ENCODE measurements at places on chromosomes 3 and 15.

DNA sequence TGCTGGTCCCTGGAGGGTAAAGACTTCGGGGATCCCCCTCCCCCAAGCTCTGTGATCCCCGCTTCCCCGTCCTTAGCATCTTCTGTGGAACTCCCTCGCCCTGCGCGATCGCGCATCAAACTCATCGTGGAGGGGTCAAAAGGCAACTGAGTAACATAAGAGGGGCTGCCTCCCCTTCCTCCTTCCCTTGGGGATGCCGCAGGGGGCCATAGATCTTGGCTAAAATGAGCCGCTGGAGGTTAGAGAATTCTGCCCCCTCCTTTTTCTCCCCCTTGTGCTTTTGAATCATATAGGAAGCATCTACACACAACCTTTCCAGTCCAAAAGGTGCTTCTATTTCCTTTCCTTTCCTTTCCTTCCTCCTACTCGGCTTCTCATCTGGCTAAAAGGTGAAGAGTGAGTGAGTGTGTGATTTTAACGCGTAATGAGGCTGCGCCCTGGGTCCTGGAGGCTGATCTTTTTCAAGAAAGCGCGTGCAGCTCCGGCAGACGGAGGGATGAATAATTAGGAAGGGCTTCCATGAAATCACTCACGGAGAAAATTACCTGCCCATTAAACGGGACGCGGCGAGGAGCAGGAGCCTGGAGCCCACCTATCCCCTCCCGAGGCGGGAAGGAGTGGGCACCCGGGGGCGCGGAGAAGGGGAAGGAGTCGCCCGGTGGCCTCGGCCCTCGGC is 831 bp upstream of the ROBO2 start:
- DNase-seq = peak; percentile 40

GRCh38 chr3:32467333-32468070 is 35.1 kb downstream of the CMTM6 start:
- DNase-seq = peak; percentile 61

DNA sequence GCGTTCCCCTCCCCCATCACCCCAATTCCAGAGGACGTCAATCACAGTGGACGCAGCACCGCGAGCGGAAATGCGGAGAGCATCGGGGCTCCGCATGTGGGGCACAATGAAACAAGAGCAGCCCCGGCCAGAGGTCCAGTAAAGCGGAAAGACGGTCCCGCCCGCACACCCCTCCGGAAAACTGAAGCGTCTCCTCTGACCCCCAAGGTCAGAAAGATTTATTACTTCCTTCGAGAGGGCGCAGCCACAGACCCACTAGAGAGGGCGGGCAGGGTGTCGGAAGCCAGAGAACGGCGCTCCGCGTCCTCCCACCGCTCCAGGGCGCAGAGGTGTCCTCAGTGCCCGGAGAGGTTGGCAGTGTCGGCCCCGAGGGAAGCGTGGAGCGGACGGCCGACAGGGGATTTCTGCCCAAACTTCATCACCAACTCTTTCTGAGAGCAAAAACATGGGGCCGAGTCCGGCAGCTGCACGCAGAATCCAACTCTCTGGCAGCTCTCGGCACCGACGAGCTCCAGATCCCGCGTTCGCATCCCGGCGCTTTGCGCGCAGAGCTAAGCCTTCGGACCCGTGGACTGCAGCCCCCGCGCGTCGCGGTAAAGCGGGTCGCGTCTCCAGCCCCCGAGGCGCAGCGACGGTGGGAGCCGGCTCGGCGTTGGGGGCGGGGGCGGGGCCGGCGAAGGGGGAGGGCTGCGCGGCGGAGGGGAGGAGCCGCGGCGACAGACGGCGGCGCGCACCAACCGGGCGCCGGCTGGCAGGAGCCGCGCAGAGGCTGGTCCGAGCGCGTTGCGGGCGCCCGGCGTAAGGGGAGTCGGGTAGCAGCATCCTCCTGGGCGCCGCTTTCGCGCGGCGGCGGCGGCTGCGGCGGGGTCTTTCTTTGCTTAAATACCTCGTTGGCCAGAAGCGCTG is at the start of gene CHST2:
Gene CHST2 (plus strand): TSS at position 763 of the 906 bp plus-strand sequence. CDS start 1,046 bp downstream, outside the sequence.
- DNase-seq = peak; percentile 72

DNA sequence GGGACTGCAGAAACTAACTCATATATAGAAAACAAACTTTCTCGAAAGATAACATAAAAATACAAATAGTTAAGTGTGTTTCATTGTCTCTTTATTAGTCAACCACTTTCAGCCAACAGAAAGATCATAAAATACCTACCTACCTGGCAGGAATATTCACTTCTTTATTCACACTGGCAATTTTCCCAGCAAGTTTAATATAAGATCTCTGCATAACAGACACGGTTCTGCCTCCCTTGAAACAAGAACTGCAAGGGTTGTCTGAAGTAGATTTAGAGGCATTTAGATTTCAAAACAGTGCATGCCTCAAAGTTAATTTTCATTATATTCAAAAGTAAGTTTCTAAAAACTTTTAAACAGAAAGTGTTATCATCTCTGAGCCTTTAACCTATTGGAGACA is 7.1 kb downstream of the NPTN start:
- no peak for DNase-seq

- DNase-seq = no peak
Measured at GRCh38 chr3:177444696-177445095, 247.4 kb upstream of the TBL1XR1 start.

- DNase-seq = no peak
Measured at GRCh38 chr3:143208976-143209714, 89.6 kb downstream of the CHST2 start.

DNA sequence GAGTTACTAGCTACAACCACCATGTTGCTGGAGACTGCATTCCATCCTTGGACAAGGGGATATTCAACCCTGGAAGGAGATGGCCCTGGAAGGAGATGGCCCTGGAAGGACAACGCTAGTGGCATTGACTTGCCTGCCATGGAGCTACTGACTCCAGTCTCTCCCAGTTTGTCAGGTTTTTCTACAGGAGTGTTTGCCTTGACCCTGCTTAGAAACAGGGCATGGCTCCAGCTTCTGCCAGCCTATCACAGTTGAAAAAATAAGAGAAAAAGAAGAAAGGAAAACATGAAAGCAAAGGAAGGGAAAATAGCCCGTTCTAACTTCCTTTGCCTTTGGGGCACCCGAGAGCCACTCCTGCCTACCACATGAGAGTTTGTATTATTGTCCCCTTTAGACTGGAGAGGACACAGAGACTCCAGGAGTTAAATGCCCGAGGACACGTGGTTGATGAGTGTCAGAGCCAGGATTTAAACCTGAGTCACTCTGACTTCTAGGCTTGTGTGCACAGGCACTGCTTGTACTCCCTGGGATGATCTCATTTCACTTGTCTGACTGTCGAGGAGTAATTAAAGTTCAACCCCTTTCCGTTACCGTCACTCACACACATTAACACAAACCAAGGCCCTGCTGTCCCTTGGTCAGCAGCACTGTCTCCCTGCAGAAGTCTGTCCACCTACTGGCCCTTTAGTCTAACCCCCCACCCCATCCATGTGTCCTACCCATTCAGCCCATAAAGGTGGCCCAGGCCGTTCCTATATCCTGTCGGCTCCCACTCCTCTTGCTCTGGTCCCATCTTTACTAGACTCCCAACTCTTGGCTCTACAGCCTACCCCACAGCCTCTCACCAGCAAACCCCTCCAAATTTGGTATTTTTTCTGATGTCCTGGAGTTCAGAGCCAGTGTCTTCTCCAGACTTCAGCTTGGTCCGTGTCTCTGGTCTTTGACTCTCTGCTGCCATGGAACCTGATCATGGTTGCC is 46.1 kb downstream of the C2CD4A start:
- peak; percentile 70 for DNase-seq

DNA sequence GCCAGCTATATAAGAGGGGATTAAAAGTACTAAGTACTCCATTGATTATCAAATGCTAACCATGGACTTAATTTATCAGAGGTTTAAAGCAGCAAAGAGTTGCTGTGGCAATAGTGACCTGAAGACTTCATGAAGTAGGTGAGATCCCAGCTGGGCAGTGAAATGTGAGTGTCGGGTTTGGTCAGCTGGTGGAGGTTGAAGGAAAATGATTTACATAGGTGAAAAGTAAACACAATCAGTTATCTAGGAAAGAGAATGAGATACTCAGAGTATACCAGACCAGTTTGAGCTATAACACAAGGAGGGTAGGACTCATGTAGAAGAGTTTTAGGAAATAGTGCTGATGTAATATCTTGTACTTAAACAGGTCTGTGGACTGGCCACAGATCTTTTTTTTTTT is 16.5 kb upstream of the FBXO22 start:
- no peak for DNase-seq

DNA sequence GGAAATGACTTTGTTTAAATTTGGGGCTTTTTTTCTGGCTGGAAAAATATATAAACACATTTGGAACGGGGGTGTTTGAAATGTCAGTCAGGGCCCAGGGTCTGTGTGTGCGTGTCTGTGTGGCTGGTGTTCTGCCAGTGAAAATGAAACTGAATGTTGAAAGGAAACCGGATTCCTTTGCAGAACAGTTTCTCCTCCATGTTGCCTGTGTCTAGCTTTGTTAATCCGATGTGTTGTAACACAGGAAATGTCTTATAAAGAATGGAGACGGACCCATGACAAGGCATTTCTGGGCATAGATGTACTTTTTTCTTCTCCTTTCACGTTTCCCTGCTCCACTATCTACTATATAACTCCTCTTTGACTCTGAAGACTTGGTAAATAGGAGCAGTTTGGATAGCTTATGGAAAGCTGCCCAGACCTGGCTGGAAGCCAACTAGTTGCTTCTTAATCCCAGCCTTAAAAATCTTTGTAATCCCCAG is 2.8 kb downstream of the SQOR start:
- DNase-seq = peak; percentile 71

GRCh38 chr3:42664438-42664803 is 10.9 kb downstream of the ZBTB47 start:
- no peak for DNase-seq

DNA sequence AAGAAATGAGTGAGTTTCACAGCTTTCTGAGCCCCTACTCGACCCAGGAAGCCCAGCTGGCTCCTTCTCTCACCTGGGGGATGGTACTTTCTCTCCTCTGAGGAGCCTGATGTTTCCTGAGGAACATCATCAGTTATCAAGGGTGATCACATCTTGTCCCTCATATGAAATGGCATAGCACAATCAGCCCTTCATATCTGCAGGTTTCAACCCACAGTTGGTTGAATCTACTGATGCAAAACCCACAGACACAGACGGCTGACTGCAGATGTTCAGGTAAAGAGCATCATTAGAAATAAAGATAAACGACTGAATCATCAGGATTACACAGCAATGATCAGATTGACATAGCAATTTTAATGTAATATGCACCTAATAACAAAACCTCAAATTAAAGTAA is 93.6 kb upstream of the OSTN start:
- DNase-seq = no peak

DNA sequence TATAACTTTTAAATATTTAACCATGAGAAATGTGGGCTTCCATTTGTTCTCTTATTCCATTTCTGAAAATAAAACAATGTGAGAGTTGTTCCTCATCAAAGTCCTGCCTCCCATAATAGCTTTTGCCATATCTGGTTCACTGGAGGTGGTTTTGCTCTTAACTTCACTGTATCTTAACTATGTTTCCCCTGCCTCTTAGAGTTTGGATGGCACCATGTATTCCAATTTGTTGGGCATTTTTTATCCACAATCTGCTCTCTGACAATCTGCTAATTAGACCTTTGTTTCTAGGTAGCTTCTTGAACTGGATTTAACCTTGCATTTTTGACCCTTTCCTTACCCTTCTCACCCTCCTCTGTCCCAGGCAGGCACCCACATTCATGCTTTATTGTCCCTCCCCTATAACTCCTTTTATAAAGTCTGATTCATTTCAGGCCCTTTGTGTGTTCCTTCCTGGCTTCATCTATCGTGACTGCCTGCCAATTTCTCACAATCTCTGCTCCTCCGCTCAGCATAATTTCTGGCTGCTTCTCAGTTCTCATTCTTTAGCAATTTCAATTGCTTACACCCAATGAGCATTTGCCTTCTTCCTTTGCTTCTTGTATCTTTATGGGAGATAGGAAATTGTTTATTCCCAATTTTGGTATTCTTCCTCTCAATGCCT is 144.2 kb upstream of the ARHGEF26 start:
- DNase-seq = no peak

GRCh38 chr3:32553459-32553858 is 17.2 kb downstream of the DYNC1LI1 start:
- no peak for DNase-seq

GRCh38 chr3:4772171-4772804 is 206.9 kb upstream of the BHLHE40 start:
- DNase-seq = no peak

DNA sequence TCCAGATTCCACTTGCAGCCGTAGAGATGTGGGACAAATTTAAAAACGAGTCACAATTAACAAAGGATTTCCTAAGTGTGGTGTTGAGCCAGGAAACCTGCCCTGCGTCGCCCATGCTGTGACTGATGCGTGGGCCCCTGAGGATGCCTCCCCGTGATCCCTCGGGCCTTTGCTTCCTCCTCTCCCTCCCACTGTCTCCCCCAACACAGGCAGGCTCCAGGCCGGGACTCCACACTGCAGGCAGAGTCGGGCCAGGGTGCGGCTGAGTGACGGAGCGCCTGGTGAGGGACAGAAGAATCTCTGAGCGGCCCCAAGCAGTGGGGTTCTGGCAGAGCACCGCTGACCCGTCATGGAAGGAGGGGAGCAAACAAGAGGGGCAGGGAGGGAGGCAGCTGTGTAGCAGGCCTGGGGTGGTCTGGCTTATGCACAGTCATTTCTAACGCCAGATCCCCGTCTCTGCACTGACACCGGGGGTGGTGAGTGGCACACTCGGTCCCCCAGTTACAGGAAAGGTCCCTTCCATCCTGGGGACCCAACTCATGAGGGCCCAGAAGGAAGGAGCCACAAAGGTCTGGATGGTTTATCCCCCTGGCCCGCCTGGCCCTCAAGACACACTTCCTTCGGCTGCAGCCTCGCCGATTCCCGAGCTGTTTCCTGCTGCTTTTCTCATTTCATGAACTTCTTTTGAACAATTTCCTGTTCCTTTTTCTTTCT is 91.0 kb downstream of the XXYLT1 start:
- no peak for DNase-seq

DNA sequence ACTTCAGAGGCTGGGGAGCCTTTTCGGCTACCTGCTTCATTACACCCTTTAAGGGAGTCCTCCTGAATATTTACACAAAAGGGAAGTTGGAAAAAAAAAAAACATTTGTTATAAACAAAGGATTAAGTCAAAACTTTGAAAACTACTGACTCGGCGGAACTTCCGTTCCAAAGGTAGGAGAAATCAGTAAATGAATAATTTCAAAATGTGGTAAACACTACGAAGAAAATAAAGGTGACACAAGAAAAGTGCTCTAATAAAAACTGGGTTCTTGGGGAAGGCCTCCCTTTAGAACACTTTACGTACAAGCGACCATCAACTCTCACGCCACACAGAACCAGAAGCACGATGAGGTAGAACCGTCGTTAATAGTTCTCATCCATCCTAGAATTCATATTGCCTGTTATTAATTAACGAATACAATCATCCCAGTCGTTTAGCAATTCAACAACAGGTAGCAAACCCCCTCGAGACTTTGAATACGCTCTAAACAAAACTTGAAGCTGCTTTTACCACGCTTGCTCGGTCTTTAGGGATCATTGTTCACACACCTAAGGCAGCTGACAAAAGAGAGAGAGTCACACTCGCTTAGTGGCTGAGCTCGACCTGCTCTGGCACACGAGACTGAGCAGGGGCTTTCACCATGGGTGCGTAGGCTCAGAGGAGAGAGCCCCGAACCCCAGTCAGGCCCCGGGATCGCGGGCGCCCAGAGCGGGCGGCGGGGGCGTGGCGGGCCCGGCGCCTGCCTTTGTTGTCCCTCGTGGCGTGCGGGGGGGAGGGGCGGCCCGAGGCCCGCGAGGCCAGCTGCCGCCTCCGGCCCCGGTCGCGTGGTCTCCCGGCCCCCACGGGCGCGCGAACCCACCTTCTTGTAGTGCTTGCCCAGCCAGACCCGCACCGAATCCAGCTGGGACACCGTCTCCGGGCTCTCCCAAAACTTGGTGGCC is 680 bp downstream of the SMARCC1 start:
- DNase-seq = peak; percentile 35

- no peak for DNase-seq
Measured at GRCh38 chr3:114436182-114436581, 142.4 kb downstream of the TIGIT start.

Data from SK-MEL-5 (cell line).